Muscle of leg (tissue), 16 donors: ENCODE measurements at places on chromosomes 7 and 10.

DNA sequence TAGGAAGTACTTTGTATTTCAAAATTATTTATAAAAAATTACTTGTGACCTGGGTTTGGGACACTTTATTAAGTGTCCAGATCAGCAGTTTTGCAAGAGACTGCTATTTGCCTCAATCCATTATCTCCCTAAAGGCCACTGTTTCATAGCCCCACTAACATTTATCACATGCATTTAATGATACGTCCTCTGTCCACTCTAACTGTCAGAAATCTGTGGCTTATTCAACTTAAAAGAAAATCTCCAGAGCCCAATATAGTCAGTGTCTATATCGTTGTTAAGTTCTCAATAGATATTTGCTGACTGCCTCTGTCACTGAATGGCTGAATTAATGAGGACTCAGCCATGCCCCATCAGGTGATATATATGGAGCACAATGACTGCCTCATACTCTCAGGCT lies 553.9 kb upstream of the POM121L12 start:
- no peak for DNase-seq

DNA sequence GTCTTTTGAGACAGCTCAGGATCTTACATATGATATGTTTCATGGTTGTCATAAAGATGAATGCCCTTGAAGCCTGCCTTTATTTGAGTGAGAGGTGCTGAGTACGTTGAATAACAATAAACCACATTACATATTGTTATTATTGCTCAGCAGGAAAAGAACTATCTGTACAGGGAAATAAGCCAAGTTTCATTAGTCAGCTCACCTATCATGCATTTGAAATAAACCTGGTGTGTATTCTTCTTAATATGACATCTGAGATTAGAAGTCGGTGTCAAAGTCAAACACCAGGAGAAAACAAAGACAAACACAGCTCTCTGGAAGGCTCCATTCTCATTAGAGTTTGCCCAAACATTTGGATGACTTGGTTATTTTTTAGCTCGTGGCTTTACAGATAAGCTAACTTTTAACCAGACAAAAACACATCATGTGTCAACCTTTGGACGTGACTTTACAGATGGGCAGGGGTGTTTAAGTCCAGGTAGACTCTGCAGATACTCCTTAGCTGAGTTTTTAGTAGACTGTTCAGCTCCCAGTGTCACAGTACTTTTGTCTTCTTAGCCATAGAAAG lies 71.2 kb upstream of the AOAH start:
- no peak for DNase-seq

GRCh38 chr7:35691827-35692307 lies 3.1 kb downstream of the HERPUD2 start:
- no peak for DNase-seq

GRCh38 chr7:79936281-79936983 lies 198.2 kb upstream of the GNAI1 start:
- DNase-seq, result no peak

DNA sequence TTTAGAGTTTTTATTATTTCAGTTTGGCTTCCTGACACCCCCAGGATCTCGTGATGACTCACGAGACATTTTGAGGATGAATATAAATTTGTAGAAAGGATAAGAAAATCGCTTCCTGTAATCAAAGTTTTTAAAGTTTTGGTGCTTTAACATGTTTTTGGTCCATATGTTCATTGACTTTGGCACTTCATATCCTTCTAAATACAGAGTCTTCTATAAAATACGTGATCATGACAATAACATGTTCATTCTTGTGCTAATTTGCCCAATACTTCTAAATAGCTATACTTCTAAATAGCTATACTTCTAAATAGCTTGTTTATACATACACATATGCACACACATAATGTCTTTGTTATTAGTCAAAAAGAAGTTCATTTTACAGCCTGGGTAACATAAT lies 341.9 kb downstream of the PLXDC2 start:
- no peak for DNase-seq

DNA sequence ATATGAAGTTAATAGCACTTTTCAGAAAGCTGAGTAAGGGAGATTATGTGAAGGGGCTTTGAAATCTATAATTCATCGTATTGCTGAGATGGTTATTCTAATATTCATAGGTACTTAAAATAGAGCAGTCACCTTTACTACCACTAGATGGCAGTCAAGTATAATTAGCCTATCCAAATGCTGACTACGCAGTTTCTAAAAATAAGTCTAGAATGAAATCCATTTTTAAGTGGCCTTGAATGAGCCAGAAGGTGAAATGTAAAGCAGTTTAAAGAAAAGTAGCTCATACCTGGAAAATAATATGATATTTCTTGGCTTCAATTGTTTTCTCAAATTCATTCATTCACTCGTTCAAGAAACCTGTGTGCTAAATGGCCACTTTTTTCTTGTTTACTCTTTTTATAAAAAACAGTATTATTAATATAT lies 1277.1 kb downstream of the GATA3 start:
- peak; percentile 81 for DNase-seq

- peak; percentile 89 for DNase-seq
These were observed 4.7 kb upstream of the ARPC1B start for GRCh38 chr7:99369767-99370391.

DNA sequence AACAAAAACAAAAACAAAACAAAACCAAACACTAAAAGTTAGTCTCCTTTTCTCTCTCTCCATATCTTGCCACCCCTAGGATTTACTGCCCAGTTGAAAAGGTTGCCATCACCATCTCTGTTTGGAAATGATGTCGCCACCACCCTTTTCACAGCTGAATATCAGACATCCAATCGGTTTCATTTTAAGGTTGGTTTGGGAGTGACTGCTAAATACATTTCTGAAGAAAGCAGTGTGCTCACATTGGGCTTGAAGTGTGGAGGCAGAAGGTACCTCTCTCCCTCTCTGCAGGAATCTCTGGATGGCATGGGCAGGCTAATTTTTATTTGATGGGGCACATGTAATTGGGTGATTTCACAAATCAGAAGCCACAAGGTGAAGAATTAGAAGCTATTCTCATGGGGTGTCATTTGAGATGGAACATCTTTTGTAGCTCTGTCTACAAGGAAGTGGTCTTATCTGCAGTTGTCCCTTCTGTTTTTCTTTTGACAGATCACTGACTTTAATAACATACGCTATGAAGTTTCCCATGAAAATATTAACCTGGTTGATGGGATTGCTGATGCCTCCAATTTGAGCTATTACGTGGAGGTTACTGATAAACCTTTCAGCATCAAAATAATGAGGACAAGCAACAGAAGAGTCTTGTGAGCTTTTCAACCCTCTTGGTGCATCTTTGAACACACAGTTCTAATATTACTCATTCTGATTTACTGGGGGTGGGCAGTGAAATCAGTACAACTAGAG lies 20.1 kb downstream of the MGAM2 start:
- no peak for DNase-seq

DNA sequence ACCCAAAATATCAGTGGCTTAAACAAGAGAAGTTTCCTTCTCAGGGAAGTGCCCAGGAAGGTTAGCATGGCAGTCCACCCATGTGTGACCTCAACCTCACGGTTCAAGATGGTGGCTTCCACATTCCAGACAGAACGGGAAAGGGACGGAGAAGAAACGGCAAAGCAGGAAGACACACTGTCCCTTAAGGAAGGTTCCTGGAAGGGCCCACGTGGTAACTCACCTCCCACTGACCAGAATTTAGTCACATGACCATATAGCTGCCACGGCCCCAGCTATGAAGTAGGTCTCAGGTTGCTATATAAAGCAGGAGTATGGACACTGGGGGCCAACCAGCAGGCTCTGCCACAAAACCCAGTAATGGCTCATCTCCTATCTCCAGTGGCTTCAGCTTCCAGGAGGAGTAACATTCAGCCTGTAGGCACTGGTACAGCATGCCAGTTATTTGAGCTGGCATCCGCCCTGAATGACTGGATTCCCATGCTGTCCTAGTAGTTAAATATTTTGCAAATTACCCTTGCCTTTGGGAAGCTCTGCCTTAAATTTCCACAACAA lies 278.5 kb upstream of the KLF14 start:
- no peak for DNase-seq

DNA sequence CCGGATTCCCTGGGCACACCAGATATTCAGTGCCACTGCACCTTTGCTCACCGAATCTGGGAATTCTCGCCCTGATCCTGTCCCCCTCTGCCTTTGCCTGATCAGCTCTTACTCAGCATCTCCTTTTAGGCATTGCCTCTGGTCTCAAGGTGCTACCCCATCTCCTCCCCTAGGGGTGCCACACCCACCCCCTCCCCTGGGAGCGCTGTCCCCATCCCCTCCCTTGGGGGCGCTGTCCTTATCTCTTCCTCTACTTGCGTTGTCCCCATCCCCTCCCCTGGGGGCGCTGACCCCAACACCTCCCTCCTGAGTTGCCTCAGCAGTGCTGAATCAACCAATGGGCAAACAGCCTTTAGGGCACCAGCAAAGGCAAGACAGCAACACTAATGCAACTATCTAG lies 686.9 kb upstream of the FOXK1 start:
- DNase-seq, result no peak

- no peak for DNase-seq
These were observed 13.4 kb upstream of the SRGN start for GRCh38 chr10:69074532-69074931.

DNA sequence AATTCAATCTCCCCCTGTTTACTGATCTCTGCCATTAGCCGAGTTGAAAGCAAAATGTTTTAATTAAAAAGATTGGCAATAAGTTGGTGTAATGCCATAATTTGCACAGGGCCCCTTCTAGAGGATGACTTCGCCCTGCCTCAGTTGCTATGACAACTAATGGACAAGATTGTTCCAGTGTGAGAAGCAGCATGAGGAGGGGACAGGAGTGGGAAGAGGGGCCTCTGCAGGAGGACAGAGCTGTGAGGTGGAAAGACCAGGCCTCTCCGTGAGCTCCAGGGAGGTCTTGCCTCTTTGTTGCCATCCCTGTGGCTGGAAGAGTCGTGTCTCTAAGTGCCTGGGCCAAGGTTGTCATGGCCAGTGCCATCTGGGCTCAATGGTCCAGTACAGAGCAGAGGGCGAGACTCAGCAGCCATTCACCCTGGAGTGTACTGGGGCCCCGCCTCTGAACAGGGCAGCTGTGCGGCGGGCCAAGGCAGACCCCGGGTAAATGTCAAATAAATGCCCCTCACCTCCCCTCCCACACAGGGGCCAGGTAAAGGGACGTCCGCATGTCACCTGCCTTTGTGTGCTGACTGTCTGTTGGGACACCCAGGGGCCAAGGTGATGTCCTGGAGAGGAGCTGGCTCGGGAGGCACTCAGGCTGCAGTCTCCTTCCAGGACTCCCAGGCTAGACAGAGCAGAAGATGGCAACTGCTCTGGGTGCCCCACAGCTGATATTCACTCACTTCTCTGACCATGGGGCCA lies 97.0 kb upstream of the RET start:
- no peak for DNase-seq

DNA sequence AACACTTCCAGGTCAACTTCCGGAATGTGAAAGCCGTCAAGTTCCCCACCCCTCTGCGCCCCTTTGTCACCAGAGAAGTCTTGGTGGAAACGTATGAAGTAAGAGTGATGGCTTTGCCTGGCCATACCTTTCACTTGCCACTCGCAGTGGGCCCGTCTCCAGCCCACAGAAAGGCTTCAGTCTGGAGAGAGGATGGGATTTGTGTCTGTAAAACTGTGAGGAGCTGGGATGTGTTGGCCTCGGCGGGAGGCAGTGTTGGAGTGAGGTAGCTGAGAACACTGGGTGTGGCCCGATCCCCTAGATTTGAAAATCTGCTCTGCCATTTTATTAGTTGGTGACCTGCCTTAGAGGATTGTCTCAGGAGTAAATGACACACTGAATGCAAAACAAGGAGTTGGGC lies 6.4 kb downstream of the ADCK2 start:
- no peak for DNase-seq

- no peak for DNase-seq
These were observed 148.0 kb upstream of the INSYN2A start for GRCh38 chr10:127344346-127344745.

- DNase-seq, result peak; percentile 22
These were observed 2.9 kb downstream of the OLAH start for GRCh38 chr10:15046626-15047025.

GRCh38 chr10:116769791-116770190 lies 27.4 kb upstream of the HSPA12A start:
- DNase-seq, result peak; percentile 22

GRCh38 chr10:18737236-18737635 lies 78.0 kb downstream of the ARL5B start:
- DNase-seq, result no peak

DNA sequence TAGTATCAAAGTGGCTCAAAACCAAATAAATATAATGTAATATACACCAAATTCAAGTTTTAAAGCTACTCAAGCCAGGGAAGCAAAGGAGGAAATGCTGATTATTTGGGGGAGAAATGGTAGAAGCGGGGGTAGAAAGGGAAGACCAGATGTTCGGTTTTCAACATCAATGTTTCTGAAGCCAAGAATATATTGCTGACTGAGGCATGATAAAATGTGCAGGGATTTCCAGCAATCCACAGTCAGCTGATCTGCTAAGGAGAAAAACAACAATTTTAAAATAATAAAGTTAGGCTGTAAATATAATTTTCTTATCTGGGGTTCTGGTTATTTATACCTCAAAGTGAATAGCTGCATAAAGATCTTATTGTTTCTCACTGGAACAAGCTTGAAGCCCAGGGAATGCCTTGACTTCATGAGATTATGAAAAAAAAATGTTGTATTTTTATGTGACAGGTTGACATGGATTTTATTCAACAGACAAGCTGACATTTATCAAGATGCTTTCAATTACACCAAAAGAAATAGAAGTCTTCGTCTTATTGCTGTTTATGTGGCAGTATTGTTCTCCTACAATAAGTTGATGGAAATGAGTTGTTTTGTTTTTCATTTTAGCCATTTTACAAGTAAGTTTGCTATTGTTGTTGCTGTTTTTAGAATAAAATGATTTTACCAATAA lies 28.6 kb upstream of the BMPER start:
- DNase-seq, result peak; percentile 64

DNA sequence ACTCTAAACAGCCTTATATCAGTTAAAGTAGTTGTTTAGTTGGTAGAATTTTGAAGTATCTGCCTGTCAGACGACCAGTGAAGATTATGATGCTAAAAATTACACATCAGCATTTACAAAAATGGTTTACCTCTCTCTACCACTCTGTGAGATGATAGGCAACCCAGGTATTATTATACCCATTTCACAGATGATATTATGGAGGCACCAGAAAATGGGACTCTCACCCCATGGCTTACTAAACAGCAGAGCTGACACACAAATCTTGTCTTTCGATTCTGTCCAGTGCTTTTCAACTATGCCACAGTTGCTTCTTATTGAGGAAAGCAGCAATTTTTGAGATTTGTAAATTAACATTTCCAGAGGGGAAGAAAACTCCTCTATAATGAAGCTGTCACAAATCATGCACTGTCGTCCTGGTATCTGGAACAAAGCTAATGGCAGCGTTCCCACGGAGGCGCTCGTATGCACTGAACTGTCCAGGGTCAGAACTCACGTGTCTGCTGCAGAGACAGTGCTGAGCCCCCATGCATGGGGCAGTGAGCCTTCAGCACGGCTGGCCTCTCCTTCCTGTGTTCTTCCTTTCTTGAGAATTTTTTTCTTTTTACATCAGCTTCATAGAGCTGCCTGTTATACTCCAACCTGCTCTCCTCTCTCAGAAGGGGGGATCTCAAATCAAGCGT lies 381.1 kb downstream of the SDK1 start:
- peak; percentile 48 for DNase-seq

GRCh38 chr10:21895932-21896331 lies 107.6 kb downstream of the DNAJC1 start:
- DNase-seq, result no peak

- no peak for DNase-seq
These were observed 245.6 kb downstream of the HTR7 start for GRCh38 chr10:90612276-90612675.
